ENCODE measurements at places on chromosomes 16 and 17.

GRCh38 chr16:66658143-66658859, 38.2 kb downstream of the CMTM4 start:
- DNase-seq = peak; percentile 51

DNA sequence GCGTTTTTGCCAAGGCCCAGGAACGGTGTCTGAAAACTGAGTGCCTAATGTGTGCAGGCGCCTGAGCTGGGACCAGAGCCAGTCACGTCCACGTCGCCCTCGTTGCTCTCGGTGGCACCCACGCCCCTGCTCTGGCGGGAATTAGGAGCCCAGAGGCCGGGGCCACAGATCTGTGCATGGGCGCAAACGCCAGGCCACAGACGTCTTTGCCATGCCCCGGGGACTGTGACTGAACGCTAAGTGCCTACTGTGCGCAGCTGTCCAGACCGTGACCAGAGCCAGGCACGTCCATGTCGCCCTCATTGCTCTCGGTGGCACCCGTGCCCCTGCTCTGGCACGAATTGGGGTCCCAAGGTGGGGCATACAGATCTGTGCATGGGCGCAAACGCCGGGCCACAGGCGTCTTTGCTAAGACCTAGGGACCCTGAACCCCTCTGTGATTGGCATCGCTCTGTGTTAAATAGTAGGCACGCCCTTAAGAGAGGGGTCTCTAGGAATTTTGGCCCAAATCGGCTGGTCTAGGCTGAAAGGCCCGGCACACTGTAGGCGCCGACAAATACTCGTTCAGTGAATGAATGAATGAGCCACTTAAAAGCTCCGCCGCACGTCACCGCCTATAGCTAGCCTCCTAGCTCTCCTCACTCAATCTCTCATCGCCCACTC, 827 bp upstream of the UBALD1 start:
- DNase-seq = no peak

- no peak for DNase-seq
Observed at GRCh38 chr16:49749816-49750215, 106.1 kb downstream of the ZNF423 start.

GRCh38 chr17:67950945-67951344, 45.3 kb downstream of the C17orf58 start:
- DNase-seq = no peak

DNA sequence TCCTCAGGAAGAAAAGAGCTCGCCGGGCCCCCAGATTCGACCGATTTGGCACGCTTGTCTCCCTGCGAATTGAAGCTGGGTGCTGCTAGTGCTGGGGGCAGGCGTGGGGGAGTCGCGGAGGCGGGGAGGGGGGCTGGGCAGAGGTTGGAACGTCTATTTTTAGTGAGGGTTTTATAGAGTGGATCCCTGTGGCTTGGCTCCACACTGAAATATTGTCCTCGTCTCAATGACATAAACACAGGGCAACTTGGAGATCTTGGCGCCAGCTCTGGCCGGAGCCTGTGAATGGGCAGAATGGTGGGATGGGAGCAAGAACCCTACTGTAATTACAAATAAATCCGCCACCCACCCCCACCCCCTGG, 15.7 kb upstream of the NOG start:
- DNase-seq = no peak

DNA sequence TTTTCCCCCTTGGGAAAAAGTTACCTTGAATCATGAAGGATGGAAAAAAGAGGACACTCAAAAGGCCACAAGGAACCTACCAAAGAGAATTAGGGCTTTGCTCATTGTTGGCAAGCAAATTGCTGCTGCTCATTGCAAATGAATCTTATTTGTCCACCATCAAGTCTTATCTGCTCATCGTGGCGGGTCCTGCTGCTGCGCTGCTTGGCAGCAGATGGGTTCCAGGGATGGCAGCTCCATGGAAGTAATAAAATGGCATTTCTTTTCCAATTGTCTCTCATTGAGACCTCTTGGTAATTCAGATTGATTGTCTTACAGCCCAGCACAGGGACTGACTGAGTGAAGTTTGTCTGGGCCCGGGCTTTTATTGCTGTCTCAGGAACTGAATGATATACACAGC, 118.7 kb downstream of the MRM1 start:
- DNase-seq = peak; percentile 29

- peak; percentile 6 for DNase-seq
Observed at GRCh38 chr16:82655072-82655714, 28.4 kb downstream of the CDH13 start.

- no peak for DNase-seq
Observed at GRCh38 chr16:19210280-19210924, 42.4 kb downstream of the SYT17 start.

DNA sequence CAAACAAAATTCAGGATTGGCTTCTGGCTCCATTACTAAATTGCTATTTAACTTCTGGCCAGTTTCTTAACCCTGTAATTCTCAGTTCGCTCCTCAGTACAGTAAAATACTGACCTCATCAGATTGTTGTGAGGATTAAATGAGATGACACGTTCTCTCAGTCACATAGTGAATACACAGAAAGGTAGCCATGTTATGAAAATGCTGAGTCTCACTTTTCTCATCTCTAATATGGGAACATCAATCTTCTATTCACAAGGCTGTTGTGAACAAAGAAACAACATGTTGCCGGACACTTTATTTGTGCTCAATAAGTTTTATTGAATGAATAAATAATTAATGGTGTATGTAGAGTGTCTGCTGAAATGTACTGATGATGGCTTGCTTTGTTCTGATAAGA, 924.5 kb upstream of the GOT2 start:
- no peak for DNase-seq

- DNase-seq = peak; percentile 26
Observed at GRCh38 chr17:7215652-7216180, 3.9 kb downstream of the DLG4 start.
